Left kidney (tissue), 8 donors: ENCODE measurements at places on chromosomes 3 and 15. TPM values are rescaled to one million over a fixed set of nuclear protein-coding genes. Genes with fewer than 3 reads are reported as not detected.
A peak's percentile ranks its signal among the peaks of the same experiment; 100 is the strongest.

- DNase-seq: no peak
Observed at GRCh38 chr15:58458076-58458475, 26.3 kb downstream of the LIPC start.

DNA sequence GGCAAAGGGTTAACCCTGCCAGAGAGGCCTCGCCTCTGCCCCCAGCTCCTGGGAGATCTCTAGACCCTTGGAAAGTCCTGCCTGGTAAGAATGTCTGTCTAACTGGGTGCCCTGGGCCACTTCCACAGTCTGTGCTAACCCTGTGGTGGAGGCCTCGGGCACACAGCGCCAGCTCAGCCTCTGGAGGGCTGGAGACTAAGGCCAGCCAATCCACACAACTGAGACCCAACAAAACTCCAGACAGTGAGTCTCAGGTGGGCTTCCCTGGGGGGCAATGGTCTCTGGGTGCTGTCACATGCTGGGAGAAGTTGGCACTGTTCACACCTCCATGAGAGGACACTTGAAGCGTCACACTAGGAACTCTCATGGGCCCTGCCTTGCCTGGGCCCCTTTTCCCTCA lies 19.5 kb downstream of the ZXDC start:
- no peak for DNase-seq

DNA sequence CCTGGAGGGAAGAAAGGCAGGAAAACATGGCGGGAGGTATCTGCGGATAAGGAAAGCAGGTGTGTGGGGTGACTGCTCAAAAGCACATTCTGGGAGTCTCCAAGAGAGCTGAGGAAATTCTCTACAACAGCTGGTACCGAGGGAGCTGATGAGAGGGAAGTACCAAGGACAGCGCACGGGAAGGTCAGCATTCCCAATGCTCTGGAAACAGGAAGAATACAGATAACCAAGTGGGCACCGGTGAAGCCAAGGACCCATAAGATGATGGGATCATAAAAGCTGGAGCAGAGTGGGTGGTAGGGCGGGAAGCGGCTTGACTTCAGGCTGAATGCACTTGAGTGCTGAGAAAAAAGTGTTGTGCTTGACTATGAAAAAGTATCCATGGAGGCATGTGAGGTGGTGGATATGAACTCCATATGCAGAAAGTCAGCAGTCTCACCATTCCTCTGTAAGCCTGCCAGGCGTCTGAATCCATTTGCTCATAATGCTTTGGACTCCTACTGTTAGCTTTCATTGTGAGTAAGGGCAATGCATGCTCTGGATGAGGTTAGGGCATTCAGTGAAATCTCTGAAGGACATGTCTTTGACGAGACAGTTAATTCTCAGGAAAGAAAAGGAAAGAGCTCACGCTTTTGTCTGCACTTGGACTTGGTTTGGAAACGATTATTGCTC lies 215.5 kb downstream of the NR1D2 start:
- DNase-seq: peak; percentile 22

GRCh38 chr3:197533396-197533795 lies 22.4 kb downstream of the BDH1 start:
- DNase-seq: no peak

GRCh38 chr3:36891701-36892160 lies 53.1 kb downstream of the TRANK1 start:
- no peak for DNase-seq

DNA sequence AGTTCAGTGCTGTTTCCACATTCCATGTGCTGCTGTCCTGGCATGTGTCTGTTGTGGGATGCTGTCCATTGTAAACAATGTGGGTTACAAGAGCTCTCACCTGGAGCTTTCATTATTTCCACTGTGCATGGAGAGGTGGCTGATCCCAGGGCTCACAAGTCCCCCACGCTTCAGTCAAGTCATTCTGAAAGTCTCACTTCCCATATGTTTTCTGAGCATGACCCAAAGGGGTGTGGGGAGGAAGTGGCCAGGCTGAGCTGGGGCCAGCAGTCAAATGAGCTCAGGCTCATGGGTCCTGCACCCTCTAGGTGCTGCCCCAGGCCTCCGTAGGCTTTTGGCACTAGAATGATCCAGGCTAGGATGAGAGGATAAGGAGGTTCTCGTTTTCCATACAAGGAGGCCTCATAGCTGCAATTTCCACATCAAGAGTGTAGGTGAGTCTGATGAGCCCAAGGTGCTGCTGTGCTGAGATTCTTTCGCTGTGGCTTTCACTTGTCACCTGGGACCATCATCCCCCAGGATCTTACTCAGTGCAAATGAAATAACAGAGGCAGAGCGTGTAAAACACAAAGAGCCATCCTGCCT lies 22.0 kb downstream of the STARD5 start:
- no peak for DNase-seq

DNA sequence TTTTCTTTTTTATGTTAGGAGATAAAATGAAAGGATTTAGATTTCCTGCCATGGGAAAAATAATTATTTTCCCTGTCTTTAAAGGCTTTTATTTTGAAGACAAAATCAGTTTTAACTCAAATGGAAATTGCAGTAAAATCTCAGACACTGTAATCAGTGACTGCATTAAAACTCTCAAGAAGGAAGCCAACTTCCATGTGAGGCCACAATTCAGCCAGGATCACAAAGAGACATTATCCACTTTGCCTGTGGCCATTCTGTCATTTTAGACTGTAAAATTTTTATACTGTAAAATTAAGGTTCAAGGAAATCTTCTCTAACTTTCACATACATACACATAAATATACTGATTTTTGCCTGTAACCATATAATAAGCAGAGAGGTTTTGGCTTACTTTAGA lies 304.0 kb downstream of the TIGIT start:
- no peak for DNase-seq

DNA sequence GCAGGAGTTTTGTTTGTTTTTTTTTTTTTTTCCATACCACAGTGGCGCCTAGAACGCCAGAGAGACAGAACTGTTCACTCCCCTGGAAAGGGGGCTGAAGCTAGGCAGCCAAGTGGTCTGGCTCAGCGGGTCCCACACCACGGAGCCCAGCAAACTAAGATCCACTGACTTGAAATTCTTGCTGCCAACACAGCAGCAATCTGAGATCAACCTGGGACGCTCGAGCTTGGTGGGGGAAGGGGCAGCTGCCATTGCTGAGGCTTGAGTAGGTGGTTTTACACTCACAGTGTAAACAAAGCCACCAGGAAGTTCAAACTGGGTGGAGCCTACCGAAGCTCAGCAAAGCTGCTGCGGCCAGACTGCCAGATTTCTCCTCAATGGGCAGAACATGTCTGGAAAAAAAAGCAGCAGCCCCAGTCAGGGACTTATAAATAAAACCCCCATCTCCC lies 29.8 kb downstream of the SPICE1 start:
- DNase-seq: no peak

DNA sequence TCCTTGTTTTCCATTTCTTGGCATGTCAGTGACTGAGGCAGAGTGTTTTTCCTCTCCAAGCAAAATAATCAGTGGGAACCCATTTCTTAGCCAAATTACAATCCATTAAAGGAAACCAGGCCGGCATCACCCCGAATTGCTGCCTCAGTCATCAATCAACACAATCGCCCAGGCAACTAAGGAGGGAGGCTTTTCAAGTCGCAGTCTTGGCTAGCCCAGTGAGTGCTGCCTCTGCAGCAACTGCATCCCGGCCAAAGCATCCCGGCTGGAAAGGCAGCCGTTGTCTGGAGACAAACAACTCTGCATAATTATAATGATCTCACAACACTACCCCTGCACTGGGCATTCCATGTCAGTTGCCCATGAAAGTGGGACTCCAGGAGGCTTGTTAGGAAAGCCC lies 213.5 kb upstream of the PRICKLE2 start:
- no peak for DNase-seq

- no peak for DNase-seq
Observed at GRCh38 chr3:128424508-128425069, 42.1 kb downstream of the DNAJB8 start.

DNA sequence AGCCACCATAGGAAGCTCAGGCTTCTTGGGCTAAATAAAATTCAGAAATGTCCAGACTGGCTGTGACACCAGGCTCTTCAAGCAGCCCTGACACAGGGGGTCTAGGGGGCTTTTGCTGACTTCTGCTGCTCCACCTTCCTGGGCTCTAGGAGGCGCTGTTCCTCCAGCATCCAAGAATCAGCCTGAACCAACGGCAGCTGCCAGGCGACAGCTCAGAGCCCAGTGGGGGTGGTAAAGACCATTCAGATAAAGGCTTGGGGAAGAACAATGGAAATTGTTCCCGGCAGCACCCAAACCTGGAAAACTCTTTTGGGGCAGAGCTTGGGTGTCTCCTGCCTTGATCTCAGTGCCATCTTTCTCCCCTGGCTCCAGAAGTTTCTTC lies 21.6 kb upstream of the PSTPIP1 start:
- no peak for DNase-seq

The NR2F2 gene
- polyA plus RNA-seq: 348 TPM

The UBXN7 gene
- 39.7 TPM for polyA plus RNA-seq

The GPR149 gene
- polyA plus RNA-seq: not detected

The PLA2G4E gene
- polyA plus RNA-seq: not detected

The RARRES1 gene
- polyA plus RNA-seq: 12.6 TPM

The GP5 gene
- 0.40 TPM for polyA plus RNA-seq
